ENCODE measurements at places on chromosomes 3 and 15.

GRCh38 chr3:151093148-151093547 is 7.7 kb downstream of the MED12L start:
- DNase-seq: no peak

- DNase-seq: no peak
Measured at GRCh38 chr3:53139906-53140846, 9.9 kb upstream of the RFT1 start.

DNA sequence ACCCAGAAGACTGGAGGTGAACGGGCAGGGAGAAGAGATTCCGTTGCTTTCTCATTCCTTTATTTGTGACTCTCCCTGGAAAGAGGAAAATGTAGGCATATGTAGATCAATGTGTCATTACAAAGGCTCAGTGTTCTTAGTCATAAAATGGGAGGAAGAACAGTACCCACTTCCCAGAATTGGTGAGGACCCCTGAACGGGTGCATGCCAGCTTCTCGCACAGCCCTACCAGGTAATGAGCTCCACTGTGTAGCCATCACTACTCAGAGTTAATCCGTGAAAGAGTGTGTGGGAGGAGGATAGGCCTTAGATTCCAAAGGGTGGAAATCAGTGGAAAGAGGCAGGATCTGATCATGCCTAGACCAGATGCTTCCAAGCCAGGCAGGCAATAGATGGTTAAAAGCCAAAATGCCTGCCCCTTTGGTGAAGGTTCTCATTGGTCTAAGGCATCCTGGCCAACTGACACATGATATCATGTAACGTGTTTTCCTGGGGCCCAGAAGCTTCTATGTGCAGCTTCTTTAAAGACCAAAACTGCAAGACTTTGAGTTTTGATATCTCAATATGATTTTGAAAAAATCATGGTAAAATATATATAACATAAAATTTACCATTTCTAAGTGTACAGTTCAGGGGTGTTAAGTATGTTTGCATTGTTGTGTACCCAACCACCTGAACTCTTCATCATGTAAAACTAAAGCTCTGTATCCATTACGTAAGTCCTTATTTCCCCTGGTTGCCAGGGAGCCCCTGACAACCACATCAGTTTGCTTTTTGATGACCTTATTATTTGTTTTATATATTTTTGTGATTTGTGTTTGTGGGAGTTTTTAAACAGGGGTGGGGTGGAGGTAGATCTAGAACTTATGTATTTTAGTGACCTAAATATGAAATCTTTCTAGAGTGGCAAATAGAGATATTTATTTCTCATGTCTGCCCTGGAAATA is 402.2 kb upstream of the CFAP20DC start:
- no peak for DNase-seq

GRCh38 chr3:58231666-58232065 is 5.9 kb upstream of the ABHD6 start:
- no peak for DNase-seq

DNA sequence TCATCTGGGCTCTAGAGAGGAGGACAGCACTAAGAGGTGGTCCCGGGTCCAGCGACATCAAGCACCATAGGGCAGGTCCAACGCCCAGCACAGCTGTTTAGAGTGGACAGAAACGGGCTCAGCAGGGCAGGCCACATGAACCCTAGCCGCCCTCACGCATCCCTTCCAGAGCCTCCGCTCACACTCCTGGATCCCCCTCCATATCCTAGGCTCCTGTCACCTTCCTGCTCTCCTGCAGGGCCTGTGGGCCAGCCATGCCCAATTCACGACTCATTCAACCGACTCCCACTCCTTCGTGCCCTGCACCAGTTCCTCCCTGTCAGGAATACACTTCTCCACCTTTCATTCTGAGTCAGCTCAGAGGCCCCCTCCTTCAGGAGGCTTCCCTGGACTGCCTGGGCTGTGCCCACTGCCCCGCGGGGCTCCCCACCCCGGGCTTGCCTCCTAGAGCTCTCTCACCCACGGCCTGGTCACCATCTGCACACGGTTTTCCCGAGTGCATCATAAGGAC is 90.2 kb downstream of the LINGO1 start:
- peak; percentile 43 for DNase-seq

DNA sequence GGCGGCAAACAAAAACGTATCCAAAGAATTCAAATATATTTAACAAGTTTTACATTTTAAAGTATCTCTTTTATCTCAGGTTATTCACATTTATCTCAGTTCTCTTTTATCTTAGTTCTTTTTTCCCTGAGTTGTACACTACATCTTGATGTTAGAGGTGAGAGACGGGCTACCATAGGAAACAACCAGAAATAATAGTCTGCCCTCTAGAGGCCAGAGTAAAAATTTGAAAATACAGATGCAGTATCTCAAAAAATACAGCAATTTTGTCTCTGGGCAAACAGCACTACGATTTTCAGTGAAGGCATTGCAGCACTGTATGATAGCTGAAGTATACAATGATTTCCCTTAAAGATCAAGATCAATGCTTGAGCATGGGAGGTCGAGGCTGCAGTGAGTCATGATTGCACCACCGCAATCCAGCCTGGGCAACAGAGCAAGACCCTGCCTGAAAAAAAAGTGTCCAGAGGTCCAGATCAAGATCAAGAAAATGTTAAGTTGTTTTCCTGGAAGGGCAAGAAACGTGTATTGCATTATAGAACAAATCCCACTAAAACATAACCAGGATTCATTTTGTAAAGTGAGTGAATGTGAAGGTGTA is 82.6 kb upstream of the ATP11B start:
- DNase-seq: peak; percentile 48

DNA sequence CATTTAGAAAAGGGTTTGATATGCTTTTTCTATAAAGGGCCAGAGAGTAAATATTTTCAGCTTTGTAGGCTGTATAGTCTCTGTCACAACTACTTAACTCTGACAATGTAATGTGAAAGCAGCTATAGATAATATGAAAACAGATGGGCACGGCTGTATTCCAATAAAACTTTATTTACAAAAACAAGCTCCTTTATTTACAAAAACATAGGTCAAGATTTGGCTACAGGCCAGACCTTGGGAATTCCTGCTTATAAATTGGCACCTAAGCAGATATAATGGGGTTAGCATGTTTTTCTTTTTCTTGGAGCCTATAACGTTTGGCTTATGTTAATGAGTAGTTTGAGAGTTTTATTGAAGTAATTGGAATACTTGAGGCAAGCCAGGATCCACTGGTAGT is 119.4 kb upstream of the CGNL1 start:
- DNase-seq: no peak

GRCh38 chr3:29212789-29213433 is 68.0 kb upstream of the RBMS3 start:
- DNase-seq: no peak

DNA sequence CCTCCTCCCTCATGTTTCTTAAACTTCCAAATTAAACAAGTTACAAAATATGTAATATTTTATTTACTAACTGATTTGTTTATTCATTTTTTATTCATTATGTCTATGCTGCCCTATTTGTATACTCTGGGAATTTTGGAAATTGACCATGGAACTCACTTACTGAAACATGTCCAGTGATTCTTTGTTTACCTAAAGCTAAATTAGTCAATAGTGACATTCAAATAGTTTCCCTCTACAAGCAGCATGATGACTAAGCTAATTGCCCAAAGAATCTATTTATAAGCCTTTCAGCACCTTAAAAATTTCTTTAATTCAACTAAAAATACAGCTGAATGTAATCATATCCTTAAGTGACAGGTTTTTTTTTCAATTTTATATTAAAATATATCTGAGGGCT is 437.7 kb downstream of the SI start:
- DNase-seq: no peak

- DNase-seq: no peak
Measured at GRCh38 chr3:47419083-47420043, 38.5 kb downstream of the PTPN23 start.

- peak; percentile 18 for DNase-seq
Measured at GRCh38 chr3:150497956-150498355, 48.3 kb downstream of the SERP1 start.

DNA sequence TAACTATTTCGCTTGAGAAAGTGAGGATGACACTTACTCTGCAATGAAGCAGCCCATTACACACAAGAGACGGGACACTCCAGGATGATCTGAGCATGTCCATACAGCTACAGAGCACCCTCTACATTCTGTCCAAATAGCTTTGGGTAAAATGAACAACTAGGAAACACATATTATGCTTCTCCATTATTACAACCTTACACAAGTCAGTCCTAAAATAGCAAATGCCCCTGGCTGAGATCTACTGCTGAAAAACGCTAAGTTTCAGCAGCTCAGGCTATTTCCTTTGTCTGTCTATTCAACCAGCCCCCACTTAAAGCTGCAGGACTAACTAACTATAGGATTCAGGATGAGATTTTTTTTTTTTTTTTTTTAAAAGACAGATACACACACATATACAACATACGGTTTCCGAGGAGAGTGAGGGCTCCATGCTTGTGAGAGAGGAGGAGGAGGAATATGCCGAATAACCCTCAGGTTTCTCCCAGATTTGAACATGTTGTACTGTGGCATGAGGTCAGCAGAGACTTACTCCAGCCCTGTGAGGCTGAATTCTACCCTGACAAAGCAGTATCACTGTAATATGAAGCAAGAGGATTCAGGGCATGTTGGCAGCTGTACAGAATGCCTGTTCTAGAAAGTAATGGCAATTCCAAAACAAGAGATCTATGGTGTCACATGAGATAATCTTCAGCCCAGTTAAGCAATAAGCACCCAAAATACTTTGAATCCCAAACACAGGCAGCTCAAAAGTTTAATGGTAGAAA is 117.3 kb upstream of the PLXND1 start:
- no peak for DNase-seq

DNA sequence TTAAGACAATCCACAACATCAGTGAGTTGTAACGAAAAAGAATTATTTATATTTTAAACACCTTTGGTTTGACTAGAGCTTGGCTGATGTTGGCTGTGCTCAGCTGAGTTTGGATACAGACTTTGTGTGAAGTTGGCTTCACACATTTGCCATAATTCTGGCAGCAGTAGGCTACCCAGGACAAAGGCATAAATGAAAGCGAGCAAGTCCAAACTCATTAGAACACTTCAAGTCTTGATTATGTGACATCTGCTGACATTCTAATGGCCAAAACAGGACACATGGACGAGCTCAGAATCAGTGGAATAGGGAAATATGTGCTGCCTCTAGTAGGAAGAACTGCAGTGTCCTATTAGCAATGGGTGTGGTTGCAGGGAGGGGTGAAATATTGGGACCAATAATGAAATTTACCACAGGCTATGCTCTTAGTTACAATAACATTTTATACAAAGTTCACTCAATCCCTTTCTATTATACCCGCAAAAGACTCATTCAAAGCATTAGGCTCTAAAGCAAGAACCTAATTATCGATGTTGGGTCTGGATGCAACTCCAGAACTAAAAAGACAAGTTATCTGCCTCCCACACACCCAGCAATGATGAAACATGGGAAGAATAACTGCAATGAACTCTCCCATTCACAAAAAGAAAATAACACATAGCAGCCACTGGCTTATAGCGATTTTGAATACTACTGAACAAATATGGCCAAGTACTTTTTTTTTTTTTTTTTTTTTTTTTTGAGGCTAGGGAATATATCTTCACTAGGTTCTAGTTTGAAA is 493.9 kb upstream of the RASGRP1 start:
- DNase-seq: no peak

GRCh38 chr3:114974387-114974786 is 172.7 kb downstream of the ZBTB20 start:
- DNase-seq: no peak

- DNase-seq: no peak
Measured at GRCh38 chr3:135539351-135539750, 426.2 kb upstream of the PPP2R3A start.

DNA sequence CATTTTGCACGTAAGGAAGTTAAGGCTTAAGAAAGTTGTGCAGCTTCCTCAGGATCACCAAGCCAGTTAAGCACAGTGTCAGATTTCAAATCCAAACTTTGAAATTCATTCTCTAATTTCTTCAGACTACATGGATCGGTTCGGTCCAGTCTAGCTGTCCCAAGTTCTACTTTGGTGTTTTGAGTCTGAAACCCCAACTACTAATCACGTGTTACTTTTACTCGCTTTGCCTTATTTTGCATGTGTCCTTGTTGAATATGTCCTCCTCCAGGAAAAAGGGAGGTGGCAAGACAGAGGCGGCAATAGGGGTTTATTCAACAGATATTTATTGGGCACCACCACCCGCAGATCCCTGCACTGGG is 522 bp upstream of the GXYLT2 start:
- no peak for DNase-seq

DNA sequence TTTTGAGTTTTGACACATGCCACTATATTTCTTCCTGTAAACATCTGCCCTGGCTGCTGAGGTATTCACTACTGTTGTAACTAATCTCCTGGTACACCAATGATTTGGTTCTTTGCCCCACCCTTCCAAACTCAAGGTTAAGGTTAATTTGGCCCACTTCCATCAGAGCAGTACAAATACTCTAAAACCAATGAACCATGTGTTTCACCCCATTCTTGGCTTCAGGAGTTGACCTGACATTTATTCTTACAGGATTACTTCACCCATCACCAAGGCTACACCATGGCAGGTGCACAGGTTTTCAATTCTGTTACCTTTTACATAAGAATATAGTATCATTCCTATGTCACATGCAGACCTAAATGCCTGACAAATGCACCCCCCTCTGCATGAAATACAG is 1179.9 kb downstream of the ZPLD1 start:
- DNase-seq: no peak

DNA sequence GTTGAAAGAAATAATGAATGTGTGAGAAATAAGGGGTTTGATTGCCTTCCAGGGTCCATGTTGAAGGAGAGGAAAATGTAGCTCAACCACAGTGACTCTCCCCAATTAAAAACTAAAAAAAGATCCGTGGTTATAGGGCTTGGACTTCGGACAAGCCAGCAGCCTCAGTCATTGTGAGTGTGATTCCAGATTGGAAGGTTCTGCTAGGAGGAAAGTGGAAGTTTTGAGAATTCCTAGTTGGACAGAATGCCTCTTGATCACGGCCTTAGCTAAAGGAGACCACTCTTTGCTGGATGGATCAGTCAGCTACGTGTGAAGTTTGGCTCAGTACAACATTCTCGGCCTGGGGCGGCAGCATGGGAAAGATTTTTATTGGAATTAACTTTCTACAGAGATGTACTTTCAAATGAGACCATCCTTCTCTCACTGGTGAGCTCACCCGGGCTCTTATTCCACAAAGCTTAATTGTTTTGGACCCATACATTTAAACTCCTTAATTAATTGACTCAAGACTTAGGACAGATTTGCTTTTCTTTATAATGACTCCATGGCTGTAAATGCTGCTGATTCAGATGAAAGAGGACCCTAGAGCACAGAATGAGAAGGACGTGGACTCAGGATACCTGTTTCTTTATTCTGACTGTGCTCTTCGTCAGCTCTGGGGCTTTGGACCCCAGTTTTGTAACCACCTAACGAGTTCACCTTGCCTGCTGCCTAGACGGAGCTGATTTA is 27.5 kb downstream of the FLNB start:
- DNase-seq: no peak

GRCh38 chr3:71060536-71060935 is 523.0 kb downstream of the FOXP1 start:
- DNase-seq: no peak

DNA sequence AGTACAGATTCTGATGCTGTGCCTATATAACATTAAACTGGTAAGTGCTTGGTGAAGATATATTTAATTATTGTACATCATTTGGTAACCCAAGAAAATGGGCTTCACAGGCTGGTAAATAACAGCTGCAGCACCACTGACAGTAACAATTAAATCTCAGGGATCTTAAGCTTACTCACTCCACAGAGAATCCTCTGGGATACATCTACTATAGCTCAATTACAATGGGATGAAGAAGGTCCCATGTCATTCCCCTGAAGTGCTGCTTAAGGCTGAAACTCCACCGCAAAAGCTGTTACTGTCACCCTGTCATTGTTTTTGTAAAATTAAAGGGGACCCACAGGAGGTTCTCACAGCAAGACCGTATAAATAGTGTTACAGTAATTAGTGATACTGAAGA is 153.0 kb downstream of the IMPG2 start:
- no peak for DNase-seq

All from urothelium cell line (cell line).